ENCODE measurements at places on chromosomes 3 and 15. TPM values are rescaled to one million over a fixed set of nuclear protein-coding genes. Genes with fewer than 3 reads are reported as not detected.

The PDCD7 gene
- 8.1 TPM for total RNA-seq

The MGLL gene
- total RNA-seq: 23.7 TPM

The SENP8 gene
- total RNA-seq: 3.1 TPM

- no peak overlapping the region for H3K27ac ChIP-seq
- H3K27me3 ChIP-seq: peaks cover 3% of the 10 kb centered on the region
- no peaks in the 10 kb centered on the region for H3K36me3 ChIP-seq
- peak; percentile 64 for DNase-seq
- H3K4me1 ChIP-seq: no peaks in the 10 kb centered on the region
Observed at GRCh38 chr3:32794487-32795308, 23.1 kb upstream of the TRIM71 start.

DNA sequence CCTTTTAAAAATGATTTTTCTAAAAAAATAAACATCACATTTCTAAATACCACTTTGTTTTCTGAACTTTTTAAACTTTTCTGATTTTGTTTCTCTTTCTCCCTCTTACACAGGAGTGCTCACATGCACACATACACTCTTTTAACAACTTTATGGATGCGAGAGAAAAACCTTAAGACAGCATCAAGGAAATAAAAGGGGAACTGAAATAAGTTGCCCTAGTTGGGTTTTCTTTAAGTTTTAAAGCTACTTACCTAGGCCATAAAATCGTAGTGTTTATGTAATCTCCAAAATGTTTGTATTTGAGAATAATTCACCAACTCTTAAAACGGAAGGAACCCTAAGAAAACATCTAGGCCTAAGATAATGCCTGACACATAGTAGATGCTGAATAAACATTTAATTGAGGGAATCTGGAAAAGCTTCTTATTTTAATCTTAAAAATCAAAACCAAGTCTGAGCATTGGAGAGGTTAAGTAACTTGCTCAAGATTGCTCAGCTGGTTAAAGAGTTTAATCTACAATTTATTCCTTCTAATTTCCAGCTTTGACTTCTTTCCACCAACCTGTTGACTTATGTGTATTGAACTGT, 1.2 kb upstream of the BBX start:
- DNase-seq: no peak
- H3K4me3 ChIP-seq: no peak overlapping the region
- H3K36me3 ChIP-seq: no peaks in the 10 kb centered on the region
- peaks cover under 1% of the 10 kb centered on the region for H3K27me3 ChIP-seq

DNA sequence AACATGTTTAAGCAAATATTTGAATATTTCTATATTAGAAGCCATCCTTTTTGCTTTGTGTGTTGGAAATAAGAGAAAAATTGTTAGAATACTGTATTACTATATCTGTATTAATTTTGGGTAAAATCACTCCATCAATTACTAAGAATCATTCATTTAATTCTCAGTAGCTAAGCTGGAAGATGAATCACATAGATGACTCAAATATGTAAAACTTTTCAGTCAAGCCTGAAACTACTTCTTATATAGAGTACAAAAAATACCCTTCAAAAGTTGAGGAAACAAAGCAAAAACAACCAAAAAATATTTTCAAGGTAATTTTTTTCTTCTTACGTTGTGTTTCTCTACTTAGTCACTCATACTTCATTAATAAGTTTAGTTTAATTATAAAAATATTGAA, 205.7 kb upstream of the ROBO1 start:
- no peak overlapping the region for H3K4me3 ChIP-seq
- H3K27me3 ChIP-seq: no peaks in the 10 kb centered on the region
- no peaks in the 10 kb centered on the region for H3K36me3 ChIP-seq
- DNase-seq: no peak

- no peaks in the 10 kb centered on the region for H3K36me3 ChIP-seq
- H3K4me1 ChIP-seq: peaks cover 28% of the 10 kb centered on the region
Observed at GRCh38 chr3:171873580-171873979, 30.4 kb downstream of the TMEM212 start.

DNA sequence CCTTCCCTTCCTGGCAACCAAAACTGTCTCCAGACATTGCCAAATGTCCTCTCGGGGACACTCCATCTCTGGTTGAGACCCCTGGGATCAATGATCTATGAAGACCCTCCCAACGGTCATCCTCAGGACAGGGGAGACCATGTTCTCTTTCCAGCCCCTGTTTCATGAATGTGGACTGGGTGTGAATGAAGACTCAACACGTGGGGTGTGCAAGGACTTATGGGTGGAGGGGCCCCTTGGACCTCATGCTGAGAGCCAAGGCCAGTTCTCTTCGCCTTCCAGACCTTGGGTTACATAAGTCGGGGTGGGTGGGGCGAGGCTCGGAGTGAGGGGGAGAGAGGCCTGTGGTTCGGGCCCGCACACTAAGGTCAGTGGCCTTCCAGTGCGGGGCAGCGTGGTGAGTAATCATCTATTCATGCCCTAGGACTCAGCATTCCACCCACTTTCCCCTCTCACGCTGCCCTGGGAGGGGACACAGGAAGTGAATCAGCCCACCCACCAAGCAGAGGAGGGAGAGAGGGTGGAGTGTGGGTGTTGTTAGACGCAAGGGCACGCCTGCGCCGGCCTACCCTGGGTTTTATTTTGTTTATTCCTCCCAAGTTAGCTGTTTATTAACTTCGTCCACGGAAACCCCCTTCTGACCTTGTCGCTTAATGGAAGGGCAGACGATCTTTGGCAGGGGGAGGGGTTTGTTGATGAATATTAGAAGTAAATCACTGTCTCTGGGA, 6.7 kb downstream of the PAQR5 start:
- peak overlapping the region; percentile 87 for H3K27ac ChIP-seq
- peaks cover 25% of the 10 kb centered on the region for H3K4me1 ChIP-seq
- no peak overlapping the region for H3K4me3 ChIP-seq

Data from IMR-90 (cell line).